ENCODE measurements at places on chromosomes 12 and 14. TPM values are rescaled to one million over a fixed set of nuclear protein-coding genes. Genes with fewer than 3 reads are reported as not detected.

GRCh38 chr14:66509874-66510273 lies 1.9 kb downstream of the GPHN start:
- no peak for DNase-seq

DNA sequence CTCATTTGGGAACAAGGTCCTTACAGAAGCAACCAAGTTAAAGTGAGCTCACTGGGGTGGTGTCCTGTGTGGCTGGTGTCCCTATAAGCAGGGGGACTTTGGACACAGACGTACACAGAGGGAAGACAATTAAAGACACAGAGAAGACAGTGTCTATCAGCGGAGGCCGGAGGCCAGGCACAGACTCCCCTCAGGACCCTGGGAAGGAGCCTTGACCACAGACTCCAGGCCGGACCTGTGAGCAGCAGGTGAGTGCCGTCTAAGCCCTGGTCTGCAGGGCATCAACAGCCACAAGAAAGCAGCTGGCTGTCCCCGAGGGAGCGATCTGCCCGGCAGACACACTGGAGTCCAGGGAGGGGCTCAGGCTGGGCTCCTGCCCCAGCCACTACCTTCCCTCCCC lies 219.1 kb upstream of the C14orf180 start:
- no peak for DNase-seq

The RNASE2 gene
- 0.72 TPM for polyA plus RNA-seq

GRCh38 chr12:39771456-39771855 lies 151.9 kb upstream of the ABCD2 start:
- no peak for DNase-seq

DNA sequence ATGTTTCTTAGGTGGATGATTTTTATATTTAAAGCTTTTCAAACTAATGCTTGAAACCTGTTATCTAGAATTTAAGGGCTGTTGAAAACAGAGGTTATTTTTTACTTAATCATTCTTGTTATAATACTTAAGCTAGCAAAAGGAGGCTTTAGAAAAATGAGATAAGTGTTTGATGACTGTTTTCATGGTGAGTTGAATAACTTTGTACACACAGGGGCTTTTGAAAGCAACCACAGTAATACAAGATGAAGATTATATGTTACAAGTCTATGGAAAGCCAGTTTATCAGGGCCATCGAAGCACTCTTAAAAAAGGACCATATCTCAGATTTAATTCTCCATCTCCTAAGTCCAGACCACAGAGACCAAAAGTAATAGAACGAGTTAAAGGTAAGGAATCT lies 33.3 kb downstream of the KIAA0586 start:
- DNase-seq = no peak

The FAIM2 gene
- 8.3 TPM for polyA plus RNA-seq

DNA sequence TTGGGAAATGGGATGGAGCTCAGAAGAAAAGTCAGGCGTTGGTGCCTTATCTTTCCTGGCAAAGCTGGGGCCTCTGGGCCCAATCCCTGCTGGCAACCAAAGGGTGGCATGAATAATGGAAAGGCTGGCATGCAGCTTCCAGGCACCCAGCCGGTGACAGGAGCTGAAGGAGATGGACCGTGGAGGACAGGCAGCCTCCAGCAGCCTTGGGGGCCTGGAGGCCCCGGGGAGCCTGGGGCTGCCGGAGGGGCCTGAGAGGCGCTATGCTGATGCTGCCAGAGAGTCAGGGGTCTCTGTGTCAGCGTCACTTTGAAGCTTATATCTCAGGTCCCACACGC lies 38.2 kb upstream of the EML1 start:
- DNase-seq = no peak

- no peak for DNase-seq
Observed at GRCh38 chr14:26157517-26157916, 440.3 kb downstream of the NOVA1 start.

DNA sequence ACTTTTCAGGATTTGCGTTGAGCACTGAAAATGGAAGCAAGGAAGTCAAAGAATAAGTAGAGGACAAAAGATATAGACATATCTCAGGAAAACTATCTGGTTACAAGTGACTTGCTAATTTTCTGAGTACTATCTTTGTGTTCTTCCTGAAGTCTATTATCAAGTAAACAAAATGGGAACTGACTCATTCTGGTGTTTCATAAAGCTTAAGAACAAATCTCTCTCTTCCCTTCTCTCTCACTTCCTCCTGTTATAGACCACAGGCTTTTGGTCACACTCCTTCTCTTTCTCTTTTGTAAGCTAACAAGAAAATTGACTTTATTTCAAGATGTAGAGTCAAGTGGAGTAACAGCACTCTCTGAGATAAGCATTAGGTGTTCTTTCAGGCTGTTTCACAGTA lies 406.6 kb upstream of the SYT1 start:
- no peak for DNase-seq

The STYK1 gene
- polyA plus RNA-seq = 0.34 TPM

DNA sequence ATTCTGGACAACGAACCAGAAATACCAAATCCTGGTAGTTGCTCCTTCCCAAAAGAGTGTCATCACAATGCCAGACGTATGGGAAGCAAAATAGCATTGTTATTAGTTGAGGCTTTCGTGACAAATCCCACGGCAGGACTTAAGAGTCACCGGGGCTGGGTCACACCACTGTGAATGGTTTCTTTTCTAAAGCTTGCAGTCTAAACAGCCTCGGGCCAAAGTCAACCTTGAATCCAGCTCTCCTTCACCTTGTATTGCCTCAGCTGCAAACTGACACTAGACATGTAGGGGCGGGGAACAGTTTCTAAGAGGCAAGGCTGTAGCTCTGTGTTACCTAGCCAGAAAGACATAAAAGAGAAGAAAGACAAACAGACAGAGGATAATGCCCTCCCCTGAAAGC lies 734.8 kb downstream of the MED13L start:
- DNase-seq = no peak

GRCh38 chr14:48005986-48006385 lies 330.6 kb upstream of the MDGA2 start:
- no peak for DNase-seq

DNA sequence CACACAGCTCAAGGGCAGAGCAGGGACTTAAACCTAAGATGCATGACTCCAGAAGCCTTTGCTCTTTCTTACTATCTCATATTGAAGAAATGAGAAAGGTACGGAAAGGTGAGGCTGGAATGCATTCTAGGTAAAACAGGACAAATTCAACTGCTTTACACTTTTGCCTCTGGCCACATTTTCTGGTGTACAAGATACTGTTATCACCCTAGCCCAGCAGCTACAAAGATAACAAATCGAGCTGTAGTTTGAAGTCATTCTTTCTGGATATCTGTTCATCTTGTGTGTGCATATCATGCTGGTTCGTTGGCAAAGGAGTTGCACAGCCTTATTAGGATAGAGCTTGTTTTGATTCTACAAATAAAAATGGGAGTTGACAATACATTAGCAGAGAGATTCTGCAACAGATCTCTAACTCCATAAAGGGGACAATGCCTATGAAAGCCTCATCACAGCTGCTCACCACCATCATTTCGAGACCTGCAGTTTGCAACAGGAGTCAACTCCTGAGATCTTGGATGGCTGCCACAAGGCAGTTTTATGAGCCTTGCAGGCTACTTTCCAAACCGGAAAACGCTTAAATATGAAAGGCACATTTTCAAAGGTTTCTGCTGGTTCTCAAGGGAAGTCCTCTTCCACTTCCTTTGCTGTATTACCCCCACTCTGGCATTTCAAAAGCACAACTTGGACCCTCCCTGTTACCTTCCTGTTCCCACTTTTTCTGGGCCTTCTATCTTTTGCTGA lies 64.9 kb downstream of the STXBP6 start:
- DNase-seq = no peak

DNA sequence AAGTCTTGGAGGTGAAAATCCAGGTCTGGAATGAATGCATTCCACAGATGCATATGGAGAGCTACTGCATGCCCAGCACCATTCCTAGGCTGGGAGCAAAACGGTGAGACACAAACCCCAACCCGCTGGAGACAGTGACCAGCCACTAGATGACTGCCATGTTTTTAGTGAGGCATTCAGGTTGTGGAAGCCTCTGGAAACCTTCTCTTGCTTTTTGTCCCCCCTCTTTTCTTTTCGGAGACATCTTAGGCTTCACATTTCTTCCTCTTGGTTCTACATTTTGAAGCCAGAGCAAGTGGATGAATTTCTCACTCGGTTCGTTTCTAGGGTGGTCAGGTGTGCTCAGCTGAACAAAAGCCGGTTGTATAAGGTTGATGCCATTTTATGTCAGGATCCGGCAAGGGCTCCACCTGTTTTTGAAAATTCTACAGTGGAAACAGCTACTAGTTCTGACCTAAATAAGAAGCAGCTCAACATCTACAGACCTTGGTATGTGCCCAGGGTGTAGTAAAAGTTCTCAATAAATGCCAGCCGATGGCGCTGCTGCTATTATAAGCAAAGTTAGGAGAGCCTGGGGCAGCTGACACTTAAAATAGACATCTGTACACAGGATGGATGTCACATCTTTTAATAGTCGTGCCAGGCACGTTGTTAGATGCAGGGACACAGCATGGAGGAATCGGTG lies 1.8 kb upstream of the ZNF839 start:
- peak; percentile 22 for DNase-seq

The KITLG gene
- 18.0 TPM for polyA plus RNA-seq

The DNAJC22 gene
- 0.32 TPM for polyA plus RNA-seq

GRCh38 chr12:3365463-3366411 lies 125.3 kb upstream of the PRMT8 start:
- peak; percentile 29 for DNase-seq

The DHRS7 gene
- polyA plus RNA-seq = 48.2 TPM

GRCh38 chr12:108643941-108644810 lies 10.5 kb upstream of the SELPLG start:
- no peak for DNase-seq

- DNase-seq = peak; percentile 4
Observed at GRCh38 chr12:97142737-97143410, 235.8 kb downstream of the NEDD1 start.

The DEGS2 gene
- polyA plus RNA-seq = 0.30 TPM
